Activated CD4-positive, alpha-beta T cell treated with anti-CD3 and anti-CD28 coated beads, Interleukin-2, amount 50 U/mL, for 48 hours (primary cell): ENCODE measurements at places on chromosomes 2 and 18.

- DNase-seq = no peak
These were observed 2.7 kb downstream of the RPL31 start for GRCh38 chr2:101004620-101005325.

DNA sequence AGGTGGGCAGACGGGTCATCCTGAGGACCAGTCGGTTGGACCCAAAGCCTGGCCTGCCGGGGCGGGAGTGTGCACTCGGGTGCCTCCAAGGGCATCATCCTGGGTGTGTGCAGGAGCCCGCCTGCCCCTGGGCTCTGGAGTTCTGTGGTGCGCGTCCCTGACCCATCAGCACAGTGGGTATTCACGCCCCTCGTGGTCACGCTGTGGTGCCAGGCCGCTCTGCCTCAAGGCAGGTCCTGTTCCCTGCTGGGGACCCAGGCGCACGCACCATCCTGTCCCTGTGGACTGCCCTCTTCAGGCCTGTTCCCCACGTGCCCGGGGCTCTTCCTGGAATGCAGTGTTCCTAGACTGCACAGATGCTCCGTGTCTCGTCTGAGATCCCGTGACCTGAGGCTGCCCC lies 14.3 kb upstream of the D2HGDH start:
- DNase-seq = no peak

DNA sequence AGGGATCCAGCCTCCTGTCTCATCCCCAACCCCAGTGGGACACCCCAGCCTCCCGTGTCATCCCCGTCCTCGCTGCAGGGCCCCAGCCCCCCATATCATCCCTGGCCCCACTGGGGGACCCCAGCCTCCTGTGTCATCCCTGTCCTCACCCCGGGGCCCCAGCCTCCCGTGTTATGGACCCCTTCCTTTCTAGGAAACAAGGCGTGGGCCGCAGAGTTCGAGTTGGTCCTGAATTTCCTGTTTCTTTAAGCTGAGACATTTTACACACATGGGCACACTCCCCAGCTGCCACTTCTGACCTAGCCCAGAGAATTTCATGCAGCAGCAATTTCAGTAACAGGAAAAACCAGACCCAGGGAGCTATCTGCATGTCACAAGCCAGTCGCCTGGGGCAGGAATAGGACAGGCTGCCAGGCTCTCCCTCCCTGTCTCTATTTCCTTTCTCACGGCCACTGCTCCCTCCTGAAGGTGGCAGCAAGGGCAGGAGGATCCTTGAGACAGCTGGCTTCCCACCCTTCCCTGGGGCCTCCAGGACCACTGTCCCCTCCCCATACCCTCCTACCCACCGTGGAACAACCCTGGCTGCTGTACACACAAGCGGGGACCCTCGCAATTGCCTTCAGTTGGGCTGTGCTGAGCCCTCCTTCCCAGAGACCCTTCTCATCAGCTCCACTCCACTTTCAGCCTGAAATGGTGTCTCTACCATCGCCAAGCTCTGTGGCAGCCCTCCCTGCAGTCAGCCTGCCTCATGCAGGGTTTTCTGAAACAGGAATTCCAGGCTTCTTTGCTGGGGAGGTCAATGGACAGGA lies 141.9 kb upstream of the ID2 start:
- DNase-seq = no peak

- no peak for DNase-seq
These were observed 3.5 kb upstream of the ADNP2 start for GRCh38 chr18:80105369-80106167.

- no peak for DNase-seq
These were observed 53.7 kb downstream of the CWC22 start for GRCh38 chr2:179953359-179953758.

GRCh38 chr18:62187543-62188510 lies 772 bp downstream of the RELCH start:
- DNase-seq = peak; percentile 38

DNA sequence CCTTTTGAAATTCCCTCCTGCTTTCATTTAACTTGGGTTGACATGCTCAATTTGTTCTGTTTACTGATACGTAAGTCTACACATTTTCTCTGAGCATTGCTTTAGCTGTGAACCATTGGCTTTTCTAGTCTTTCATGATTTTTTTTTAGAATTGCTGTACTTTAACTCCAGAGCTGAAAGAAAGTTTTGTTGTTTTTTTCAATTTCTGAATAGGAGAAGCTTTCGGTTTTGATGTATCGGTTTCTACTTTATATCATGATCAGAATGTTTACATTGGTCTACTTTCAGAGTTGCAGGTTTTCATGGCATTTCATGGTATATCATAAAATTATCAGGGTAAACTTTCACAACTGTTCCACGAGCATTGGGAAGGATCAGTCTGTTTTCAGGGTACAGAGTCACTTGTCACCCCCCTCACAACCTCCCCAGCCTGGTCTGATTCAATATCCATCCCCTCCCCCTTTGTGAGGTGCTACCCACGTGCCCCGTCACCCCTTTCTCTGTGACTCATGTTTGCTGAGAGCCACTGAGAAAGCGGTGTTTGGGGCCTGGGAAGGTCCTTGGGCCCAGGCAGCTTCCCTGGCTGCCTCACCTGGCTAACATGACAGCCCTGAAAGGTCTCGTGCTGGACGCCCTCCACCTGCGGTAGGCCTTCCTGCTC lies 7.0 kb downstream of the ASTL start:
- peak; percentile 58 for DNase-seq

DNA sequence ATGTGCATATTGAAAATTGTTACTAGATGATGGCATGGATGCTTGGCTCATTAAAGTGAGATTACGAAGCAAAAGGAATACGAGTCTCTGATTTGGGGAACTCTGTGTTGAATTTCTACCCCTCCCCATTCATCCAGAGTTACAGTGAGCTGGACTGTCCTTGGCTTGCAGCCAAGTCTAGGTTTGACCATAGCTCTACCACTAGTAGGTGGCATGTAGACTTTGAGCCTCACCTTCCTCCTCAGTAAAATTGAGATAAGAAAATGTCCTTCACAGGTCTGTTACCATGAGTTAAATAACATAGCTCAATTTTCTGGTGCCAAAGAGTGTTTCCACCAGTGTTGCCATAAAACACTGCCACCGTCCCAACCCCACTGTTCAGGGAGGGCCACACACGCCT lies 727.6 kb upstream of the ID2 start:
- no peak for DNase-seq

DNA sequence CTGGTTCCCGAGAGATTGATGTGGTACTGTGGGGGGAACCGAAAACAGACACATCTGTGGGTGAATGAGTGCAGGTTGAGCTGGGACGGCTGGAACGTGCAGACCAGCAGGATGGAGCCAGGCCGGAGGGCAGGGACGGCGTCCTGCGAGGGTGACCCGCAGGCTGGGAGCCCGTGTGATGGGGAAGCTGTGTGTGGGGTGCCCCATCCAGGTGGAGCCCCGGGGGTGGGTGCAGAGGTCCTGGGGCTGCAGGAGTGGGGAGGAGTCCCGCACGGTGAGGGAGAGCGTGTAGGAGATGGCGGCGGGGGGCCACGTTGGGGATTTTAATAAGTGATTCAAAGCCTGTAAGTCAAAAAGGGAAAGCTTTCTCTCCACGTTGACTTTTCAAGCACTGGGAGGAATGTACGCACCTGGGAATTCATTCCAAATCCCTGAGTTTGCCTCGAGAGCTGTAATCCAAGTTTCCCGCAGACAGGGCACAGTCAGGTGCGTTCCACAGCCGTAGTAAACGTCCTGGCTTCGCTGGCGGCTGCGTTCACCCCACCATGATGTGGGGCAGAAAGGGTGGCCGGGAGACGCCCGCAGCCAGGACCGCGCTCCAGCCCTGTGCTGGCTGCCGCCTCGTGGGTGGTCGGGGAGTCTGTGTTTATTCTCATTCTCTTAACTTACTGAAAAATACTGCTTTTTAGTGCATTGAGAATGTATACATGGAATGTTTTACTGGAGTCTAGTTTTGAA lies 54.0 kb downstream of the NFATC1 start:
- DNase-seq = no peak

- DNase-seq = no peak
These were observed 108.9 kb downstream of the INSIG2 start for GRCh38 chr2:118197011-118197675.

DNA sequence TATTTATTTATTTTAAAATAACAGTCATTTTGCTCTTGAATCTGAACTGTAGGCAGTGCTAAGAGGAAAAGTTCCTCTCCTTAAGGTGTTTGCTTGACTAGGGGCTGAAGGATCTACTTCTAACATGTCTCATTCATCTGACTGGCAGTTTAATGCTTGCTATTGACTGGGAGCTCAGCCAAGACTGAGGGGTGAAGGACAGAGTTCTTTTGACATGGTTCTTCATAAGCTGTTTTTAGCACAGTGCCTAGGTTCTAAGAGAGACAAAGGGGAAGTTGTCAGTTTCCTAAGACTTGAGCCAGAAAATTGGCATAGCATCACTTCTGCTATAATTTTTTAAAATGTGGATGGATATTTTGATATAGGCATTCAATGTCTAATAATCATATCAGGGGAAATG lies 73.0 kb downstream of the COMMD1 start:
- DNase-seq = no peak

DNA sequence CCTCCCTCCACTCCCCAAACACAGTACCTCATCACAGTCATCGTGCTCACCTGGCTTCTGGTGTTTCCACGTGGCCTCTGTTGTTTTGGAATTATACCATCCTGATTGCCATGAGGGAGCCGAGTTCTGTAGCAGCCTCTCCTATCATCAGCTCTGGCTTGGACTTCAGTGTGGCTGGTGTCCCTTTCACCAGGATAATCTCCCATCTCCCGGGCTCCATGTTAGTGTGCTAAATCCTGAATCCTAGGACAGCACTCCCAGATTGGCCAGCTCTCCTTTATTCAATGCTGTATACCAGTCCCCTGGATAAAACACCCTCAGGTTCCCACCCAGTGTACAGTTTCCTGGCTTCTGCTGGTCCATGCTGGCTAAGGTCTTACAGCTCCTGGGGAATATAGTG lies 53.3 kb downstream of the LONRF2 start:
- no peak for DNase-seq

- DNase-seq = no peak
These were observed 25.1 kb downstream of the SPDYA start for GRCh38 chr2:28835781-28836180.

DNA sequence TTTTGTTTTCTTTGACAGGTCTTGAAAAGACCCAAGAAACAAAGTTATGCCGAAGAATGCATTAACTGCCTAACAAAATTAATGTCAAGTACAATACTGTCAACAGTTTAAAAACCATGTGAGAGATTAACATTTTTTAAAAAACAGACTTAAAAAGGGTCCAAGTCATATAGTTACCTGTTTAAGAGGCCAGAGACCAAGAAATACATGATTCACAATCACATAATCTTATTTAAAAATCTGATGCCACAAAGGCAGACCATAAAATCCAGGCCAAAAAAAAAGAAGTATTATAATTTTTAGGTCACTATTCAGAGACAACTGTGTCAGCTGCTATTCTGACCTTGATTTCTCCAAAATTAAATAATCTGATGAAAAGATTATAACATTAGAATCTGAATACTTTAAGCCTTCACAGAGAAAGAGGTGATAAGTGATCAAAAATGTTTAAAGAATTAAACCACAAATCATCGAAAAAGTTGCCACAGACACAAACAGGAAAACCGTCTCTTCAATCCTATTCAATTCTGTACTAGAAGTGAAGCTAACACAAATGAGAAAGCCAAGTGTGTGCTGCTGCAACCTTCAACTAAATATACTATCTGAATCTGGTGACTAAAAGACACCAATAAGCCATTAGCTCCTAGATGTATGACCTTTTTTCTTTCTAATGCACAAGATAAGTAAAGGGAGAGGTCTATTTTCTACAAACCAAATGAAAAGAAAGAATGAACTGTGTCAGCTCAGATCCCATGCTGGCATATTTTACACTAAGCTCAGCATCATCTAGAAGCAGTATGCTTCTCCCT lies 286.0 kb downstream of the ZEB2 start:
- DNase-seq = no peak

DNA sequence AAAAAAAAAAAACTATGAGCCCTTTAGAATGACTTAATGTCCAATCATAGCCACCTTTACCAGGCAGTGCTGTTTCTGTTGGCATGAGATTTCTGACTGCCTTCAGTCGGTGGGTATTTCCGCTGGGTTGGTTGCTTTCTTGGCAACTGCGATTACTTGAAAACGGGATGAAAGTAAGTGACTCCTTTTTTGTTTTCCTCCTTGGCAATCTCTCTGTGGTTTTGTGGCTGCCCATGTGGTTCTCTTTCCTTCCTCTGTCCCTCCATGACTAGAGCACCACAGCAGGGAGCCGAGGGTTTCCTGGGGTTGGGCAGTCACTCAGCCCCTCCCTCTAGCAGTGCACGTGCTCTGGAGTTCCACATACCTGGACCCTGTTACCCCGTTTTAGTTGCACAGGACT lies 112.1 kb downstream of the KLHL29 start:
- peak; percentile 53 for DNase-seq

GRCh38 chr2:226885769-226886435 lies 50.0 kb downstream of the RHBDD1 start:
- DNase-seq = no peak

DNA sequence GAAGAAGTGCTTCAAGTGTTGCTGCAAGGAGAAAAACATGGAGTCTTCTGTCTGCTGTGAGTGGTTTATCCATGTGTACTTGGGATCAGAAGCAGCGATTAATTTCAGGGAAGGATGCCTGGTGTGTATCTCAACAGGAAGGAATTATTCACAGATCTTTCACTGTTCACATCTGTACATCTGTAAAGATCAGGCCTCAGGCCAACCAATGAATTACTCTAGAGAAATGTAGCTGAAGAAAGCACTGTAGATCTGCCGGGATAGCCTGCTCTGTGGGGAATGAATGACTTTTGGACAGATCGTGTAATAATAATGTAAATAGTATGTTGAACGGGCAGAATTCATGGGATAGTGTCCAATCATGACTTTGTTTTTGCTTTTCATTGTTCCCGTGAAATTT lies 54.0 kb upstream of the SPP2 start:
- DNase-seq = no peak

GRCh38 chr2:29502460-29502911 lies 387.3 kb downstream of the CLIP4 start:
- DNase-seq = no peak

GRCh38 chr2:162091325-162092007 lies 17.5 kb upstream of the DPP4 start:
- no peak for DNase-seq
